Activated CD4-positive, alpha-beta T cell treated with anti-CD3 and anti-CD28 coated beads, Interleukin-2, amount 50 U/mL, for 4 hours (primary cell): ENCODE measurements at places on chromosomes 1 and 21.

GRCh38 chr1:168672278-168672677, 56.7 kb downstream of the DPT start:
- no peak for DNase-seq

DNA sequence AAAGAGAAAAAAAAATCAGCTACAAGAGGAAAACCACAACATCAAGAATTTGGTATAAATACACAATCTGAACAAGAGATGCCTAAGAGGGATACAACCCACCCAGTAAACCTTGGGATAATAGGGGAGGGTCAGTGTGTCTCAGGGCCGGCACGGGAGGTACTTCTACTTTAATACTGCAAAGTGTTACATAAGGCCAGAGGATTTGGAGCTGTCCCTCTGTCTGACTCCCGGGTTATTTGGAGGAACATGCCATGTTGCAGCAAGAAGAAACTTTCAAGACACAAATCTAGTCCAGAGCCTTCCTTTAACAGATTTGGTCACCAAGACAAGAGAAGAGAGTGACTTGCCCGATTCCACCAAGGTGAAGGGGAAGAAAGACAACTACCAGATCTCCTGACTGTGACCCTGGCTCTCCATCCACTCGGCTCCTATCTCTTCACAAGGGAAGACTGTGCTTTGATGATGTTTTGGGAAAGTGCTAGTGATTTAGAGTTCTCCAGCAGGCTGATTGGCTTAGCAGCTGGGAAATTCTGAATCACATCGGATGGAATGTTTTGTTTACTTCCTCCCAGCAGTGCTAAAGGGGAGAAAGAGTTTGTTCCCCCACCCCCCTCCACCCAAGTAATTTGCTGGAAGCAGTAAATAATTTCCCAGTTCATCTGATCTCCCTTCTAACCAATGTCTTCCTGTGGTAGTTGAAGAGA, 29.3 kb downstream of the SGIP1 start:
- DNase-seq, result no peak

DNA sequence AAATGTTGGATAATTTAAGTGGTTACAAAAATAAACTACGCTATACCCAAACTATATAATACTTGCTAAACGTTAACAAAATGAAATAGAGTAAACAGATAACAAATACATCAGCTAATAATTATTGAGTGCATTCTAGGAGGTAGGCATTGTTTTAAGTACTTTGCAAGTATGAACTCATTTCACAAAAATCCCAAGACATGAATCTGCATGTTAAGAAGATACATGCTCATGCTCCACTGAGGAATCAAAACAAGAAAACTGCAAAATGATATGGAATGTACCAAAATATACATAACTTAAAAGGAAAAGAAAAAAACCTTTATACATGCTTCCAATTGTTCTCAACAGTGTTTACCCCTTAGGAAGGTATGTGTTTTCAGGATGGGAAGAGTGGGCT, 2.5 kb downstream of the FRRS1 start:
- no peak for DNase-seq

DNA sequence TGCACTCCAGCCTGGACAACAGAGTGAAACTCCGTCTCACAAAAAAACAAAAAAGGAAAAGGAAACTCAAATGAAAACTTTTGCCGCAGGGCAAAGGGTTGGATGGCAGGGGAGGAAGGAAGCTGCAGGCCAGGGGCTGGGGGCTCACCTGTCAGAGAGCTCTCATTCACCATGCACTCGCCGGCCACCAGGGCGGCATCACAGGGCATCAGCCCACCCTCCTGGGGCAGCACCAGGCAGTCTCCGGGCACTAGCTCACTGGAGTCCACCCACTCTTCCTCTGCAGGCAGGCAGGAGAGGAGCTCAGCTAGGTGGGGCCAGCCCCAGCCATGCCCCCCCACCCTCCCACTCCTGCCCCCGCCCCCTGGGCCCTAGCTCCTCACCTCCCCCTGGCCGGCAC, 11.9 kb downstream of the ATP13A2 start:
- DNase-seq, result no peak

- no peak for DNase-seq
Measured at GRCh38 chr1:221462345-221462744, 279.5 kb downstream of the DUSP10 start.
